ENCODE measurements at places on chromosomes 4 and X. TPM values are rescaled to one million over a fixed set of nuclear protein-coding genes. Genes with fewer than 3 reads are reported as not detected.
A peak's percentile ranks its signal among the peaks of the same experiment; 100 is the strongest.

- DNase-seq: no peak
Observed at GRCh38 chr4:112767386-112767785, 130.4 kb downstream of the LARP7 start.

- DNase-seq: no peak
Observed at GRCh38 chr4:56038487-56039162, 89.9 kb downstream of the CEP135 start.

DNA sequence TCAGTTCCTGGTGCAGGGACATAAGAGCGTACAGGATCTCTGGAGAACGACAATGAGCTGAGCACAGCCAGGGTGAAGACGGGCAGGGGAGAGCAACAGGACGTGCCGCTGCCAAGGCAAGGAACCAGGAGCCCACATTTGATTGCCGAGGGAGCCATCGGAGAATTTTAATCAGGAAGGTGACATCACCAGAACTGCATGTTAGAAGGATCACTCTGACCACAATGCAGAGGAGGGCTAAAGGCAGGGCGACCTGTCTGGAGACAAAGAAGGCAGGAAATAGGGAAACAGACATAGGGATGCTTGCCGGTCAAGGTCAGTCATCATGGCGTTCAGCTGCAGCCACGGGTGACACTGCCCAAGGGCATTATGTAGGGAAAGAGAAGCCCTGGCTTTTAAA is 81.4 kb downstream of the RBM47 start:
- DNase-seq: no peak

- no peak for DNase-seq
Observed at GRCh38 chr4:123976285-123976684, 579.7 kb downstream of the SPRY1 start.

DNA sequence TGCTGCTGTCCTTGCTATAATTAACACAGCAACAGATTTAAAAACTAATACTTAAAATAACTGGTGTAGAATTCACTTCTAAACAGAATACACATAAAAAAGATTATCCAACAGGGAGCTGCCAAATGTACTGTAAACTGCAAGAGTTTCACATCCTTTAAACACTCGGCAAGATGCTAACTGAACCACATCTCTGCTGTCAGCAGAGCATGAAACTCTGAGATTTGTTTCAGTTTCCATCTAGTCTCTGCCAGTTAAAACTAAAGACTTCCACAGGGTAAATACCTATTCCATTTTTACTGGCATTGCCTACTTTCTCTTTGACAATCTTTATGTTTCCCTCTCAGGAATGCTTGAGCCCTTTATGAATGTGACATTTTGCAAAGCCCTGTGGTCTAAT is 127.7 kb downstream of the SLC7A11 start:
- DNase-seq: peak; percentile 44

GRCh38 chr4:52837716-52838558 is 24.2 kb upstream of the RASL11B start:
- DNase-seq: peak; percentile 22

DNA sequence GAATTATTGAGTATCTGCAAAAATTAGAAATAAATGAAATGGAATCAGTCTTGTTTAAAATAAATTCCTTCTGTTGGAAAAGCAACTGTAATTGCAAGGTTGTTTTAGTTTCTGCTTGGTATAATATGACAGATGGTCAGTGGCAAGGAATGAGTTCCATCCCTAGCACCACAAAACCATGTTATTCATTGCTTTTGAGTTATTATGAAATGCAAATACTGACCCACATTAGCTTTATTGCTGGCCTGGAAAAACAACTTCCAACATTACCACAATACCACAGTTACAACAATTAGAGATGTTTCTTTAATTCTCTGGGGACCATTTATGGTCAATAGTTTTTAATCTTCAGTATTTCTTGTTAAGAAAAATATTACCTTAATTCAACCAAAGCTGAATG is 194.4 kb downstream of the TMA16 start:
- DNase-seq: no peak

DNA sequence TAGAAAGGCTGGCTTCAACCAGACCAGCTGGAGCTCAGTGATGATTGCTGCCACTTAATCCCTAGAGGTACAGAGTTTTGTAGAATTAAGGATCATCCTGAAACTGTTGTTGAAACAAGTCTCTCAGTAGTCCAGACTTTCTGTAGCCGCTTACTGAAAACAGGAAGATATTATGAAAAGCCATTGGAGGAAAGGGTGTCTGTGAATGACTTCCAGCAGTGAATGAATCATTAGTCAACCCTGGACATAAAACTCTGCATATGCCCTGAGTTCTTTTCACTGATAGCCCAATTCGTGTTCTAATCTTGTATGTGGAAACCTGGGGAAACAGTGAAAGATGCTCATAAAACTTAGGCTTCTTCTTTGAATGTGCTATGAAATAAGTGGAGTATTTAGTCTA is 14.8 kb downstream of the HOPX start:
- no peak for DNase-seq

GRCh38 chr4:6287017-6287788 is 17.6 kb downstream of the WFS1 start:
- DNase-seq: no peak

DNA sequence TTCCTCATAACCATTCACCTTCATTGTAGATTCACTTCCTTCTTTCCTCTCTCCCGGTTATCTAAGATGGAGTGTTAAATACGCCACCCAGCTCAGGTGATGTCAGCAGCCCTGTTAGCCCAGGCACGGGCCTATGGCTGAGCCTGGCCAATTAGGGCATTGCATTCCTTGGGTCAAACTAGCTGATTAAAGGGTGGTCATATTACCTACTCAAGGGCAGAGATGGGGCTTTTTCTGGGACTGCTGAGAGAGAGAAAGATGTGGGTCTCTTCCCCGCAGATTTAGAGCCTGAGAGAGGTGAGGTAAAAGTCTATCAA is 39.9 kb upstream of the AFAP1 start:
- DNase-seq: no peak

- DNase-seq: peak; percentile 17
Observed at GRCh38 chrX:152074163-152074562, 64.2 kb downstream of the MAGEA10 start.

DNA sequence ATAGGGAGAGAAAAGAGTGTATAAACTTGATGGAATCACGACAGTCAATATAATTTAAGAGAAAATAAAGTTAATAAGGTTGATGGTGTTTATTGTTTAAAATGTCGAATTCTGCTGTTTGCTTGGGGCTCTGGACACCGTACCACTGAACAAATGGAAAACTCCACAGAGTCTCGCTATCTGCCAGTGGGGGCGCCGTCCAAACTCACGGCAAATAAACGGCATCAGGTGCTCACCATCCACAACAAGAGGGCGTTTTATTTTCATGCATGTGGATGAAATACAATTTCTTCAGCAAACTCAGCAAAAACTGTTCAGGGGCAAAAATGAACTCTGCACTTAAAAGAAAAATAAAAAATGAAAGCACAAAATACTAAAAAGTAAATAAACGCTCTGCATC is 46.6 kb upstream of the FAM47C start:
- DNase-seq: no peak

- no peak for DNase-seq
Observed at GRCh38 chrX:75673468-75673867, 111.6 kb downstream of the MAGEE2 start.

The TMEM154 gene
- total RNA-seq: 5.5 TPM

The ARHGAP24 gene
- total RNA-seq: 67.6 TPM

The USP17L10 gene
- not detected for total RNA-seq

The ENPEP gene
- total RNA-seq: 5.9 TPM

The ITGB1BP2 gene
- 6.2 TPM for total RNA-seq

The RADX gene
- total RNA-seq: 18.8 TPM

The EPGN gene
- not detected for total RNA-seq

The PAGE4 gene
- total RNA-seq: not detected

The TLL1 gene
- total RNA-seq: 1.5 TPM

All from fibroblast of the aortic adventitia (primary cell).